Epithelial cell of esophagus (primary cell): ENCODE measurements at places on chromosomes 4 and X.

DNA sequence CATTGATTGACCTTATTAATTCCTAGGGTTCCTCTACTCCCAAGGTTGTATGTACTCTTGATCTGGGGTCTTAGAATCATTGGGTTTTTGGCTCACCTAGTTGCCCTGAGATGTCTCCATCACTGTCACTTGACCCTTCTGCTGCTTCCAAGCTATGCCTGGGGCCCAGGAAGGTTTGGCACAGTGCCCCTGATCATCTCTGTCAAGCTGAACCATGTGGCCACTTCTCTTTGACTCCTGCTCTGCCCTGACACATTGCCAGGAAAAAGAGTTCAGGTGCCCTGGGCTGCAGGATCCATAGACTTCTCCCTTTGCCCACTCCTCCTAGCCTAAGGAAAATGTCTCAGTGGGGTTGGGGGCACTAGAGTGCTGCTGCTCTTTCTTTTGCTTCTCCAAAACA is 3.9 kb upstream of the CHST7 start:
- no peak for DNase-seq

DNA sequence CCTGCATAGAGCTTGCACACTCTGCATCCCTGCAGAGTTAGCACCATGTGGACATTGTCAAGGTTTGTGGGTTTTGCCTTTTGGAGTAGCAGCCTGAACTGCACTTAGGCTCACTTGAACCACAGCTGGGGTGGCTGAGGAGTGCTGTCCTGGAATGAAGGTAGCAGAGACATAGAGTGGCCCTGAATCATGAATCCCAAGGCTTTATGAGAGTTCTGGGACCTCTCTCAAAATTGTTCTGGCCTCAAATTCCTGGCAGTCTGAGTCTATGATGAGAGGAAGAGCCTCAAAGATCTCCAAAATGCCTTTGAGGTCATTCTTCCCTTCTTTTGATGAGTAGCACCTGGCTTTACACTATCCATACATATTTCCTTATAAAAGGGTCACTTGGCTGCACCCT is 37.1 kb upstream of the ADH1C start:
- DNase-seq: no peak

DNA sequence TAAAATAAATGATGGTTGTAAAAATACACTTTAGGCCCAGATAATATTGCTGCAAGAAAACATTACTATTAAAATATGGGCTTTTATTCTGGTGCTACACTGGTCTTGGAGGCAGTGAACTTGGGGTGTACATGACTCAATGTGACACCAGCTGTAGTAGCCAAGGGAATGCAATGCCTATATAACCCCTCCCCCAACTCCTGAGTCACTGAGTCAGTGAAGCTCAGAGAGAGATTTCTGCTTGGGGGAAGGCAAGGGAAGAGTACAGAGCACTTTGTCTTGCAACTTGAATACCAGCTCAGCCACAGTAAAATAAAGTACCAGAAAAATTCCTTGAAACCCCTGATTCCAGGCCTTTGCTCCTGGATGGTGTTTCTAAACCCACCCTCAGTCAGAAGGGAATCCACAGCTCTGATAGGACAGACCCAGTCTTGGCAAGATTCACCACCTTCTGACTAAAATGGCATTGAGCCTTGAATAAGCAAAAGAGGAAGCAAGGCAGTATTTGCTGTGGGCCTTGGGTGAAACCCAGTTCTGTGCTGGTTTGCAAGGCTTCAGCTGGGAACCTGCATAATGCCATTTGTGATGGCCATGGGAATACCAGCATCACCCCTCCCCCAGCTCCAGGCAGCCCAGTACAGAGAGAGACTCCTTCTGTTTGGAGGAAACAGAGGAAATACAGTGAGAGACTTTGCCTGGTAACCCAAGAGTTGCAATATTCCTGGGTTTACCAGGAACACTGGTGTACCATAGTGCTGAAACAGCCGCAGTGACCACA is 209.9 kb downstream of the IQCM start:
- DNase-seq: peak; percentile 76

DNA sequence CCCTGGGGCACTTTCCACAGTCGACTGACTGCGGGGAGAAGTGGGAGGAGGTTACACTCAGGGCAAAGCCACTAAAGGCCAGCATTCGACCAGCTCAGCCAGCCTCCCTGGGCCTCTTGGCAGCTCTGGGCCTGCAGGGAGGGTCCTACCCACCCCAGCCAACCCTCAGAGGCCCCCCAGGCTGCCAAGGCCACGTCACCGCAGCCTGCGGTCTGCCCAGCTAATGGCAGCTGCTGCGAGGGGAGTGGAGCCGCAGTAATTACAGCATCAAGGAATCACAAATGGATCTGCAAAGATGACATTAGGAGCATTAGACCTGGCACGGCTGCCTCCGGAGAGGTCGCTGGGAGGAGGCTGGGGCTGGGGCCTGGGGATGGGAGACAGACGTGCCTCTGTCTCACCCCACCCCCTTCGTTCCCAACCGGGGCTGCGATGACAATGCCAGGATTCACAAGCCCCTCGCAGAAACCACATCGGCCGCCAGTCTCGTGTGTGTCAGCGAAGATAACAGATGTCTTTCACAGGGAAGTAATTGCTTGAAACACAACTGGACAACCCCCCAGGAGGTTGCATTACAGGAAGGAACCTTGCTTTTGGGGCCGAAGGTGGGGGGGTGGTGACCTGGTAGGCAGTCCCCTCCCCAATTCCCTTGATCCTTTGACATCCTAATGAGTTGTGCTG is 367.6 kb downstream of the BCOR start:
- no peak for DNase-seq

DNA sequence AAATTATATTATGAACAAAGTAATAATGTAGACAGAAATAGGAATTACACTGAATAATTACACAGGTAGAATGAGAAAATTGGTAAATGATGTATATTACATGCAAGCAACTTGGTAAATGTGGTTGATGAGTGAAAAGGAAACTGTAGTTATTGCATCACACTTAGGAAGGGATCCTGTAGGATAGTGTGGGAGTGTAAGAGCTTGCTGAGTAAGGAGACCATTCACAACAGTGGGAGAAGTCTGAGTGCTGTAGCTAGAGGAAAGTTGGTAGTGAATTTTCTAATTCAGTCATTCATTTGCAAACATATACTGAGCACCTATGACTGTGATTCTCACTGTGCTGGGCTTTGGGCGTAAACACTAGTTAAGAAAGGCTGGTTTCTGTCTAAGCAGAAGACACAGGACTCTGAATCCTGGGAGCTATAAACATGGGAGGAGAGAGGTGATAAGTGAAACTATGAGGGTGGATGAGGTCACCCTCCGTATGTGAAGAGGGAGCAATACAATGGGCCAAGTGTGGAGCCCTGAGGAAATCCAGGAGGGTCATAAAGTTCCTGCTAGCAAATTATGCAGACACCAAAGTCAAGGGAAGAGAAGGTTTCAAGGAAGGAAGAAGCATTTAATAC is 14.2 kb upstream of the CPE start:
- DNase-seq: peak; percentile 75

GRCh38 chrX:13373431-13374187 is 53.8 kb upstream of the ATXN3L start:
- peak; percentile 31 for DNase-seq

DNA sequence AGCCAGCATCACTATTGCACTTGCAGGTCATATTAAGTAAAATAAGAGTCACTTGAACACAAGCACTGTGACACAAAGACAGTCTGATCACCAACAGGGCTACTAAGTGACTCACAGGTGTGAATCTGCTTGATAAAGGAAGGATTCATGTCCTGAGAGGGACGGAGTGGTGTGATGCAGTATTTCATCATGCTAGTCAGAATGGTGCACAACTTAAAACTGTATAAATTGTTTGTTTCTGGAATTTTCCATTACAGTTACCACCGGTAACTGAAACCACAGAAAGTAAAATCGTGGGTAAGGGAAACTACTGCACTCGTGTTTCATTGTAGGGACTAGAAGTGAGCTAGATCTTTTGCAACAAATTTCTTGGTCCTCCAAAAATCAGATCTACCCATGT is 109.7 kb downstream of the ELOVL6 start:
- DNase-seq: peak; percentile 59

DNA sequence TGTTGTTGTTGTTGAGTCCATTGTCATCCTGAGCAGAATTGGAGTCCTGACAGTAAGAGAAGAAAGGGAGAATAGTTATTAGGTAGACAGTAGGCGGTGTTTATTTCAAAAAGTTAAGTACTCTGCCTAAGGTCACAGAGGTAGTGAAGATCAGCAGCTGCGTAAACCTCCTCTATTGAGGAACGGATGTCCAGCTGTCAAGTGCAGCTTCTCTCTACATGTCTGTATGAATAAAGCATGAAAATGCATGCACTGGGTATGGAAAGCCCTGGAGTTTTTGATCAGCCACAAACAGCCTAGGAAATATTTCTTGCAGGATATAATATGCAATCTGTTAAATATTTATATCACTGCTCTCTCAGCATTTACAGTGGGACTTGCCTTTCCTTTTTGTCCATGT is 109.4 kb upstream of the CBLL2 start:
- DNase-seq: no peak

- DNase-seq: no peak
These were observed 77.5 kb downstream of the HTRA3 start for GRCh38 chr4:8346838-8347605.

DNA sequence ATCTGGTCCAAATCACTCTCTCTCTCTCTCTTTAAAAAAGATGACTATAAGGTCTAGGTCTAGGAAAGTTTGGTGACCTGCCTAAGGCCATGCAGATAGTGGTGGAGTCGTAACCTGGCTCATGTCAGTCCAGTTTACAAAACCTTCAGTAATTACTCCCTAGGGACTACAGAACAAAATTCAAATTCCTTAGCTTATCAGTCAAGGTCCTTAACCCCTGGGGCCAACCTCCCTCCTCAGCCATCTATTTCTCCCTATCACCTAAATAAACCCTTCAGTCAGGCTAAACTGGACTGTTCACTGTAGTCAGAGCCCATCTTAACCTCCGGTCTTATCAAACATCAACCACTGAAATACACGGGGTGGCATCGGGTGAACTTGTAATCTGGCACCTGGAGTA is 68.9 kb downstream of the MAP3K15 start:
- DNase-seq: no peak

- DNase-seq: no peak
These were observed 91.0 kb upstream of the MAPK10 start for GRCh38 chr4:86450861-86451260.

- peak; percentile 6 for DNase-seq
These were observed 26.9 kb downstream of the UTP14A start for GRCh38 chrX:129932821-129933321.

GRCh38 chr4:90419124-90419711 is 292.0 kb downstream of the CCSER1 start:
- peak; percentile 59 for DNase-seq
